ENCODE measurements at places on chromosomes 2 and 18.

- DNase-seq = no peak
Measured at GRCh38 chr2:16726147-16726546, 60.5 kb upstream of the CYRIA start.

- DNase-seq = no peak
Measured at GRCh38 chr2:144441711-144442141, 78.2 kb downstream of the ZEB2 start.

GRCh38 chr2:228103379-228103778 lies 78.1 kb downstream of the SPHKAP start:
- no peak for DNase-seq

DNA sequence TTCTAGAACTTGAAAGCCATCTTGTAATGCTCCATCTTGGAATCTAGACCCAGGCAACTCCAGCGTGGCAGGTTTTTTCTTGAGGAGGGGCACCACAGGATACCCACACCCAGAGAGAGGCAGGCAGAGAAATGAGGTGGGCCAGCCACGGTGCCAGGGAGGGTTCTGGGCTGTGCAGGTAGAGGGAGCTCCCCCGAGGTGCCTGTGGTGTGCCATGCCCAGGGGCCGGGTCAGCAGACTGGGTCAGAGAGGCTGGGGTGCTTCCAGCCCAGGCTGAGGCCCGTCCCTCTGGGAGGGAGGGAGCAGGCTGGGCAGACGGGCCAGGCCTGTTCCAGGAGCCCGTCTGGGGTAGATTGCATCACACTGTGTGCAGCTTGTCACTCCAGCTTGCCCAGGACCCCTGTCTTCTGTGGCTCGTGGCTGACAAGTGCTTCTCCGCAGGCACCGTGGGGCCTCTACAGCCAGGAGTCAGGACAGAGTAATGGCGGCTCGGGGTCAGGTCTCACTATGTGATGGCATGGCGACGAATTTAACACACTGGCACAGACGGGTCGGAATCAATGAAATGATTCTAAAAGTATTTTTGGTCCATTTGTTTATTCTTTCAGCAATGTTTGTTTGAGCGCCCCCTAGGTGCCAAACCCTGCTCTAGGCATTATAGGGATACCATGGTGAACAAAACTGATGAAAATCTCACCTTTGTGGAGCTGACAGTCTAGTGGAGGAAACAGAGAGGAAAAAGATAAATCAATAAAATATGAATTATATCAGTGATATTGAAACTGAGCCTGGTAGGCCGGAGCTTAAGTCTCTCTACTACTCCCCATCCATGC lies 144.0 kb downstream of the ACOXL start:
- DNase-seq = peak; percentile 32

DNA sequence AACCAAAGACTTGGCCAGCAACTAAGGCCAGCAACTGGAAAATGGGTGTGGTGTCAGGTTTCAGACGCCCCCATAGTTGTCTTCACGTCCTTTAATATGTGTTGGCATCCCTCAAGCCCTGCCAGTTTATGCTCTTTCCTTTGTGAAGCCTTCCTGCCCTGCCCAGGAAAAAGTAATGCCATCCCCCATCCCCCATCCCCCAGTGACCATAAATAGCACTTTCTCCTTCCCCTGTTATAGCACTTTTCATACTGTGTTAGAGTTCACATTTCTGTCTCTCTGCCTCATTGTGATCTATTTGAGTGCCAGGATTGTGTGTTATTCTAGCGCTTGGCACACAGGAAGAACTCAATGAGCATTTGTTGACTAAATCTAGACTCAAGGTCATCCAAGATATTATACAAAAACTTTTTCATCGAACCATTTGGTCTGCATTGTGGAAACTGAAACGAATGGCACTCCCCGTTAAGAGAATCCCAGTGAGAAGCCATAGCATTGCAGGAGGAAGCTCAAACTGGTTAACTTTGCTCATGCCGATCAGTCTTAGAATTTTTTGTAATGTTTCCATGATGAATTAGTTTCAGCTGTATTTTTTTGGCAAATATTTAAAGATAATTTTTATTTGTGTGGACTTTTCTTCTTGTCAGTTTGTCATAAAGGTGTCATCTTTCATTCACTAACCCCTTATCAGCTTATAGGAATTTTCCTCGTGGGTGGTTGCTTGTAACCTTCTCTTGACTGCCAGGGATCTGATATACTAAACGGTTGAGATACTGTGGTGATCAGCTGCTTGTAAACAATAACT lies 15.7 kb downstream of the CRIM1 start:
- DNase-seq = no peak

DNA sequence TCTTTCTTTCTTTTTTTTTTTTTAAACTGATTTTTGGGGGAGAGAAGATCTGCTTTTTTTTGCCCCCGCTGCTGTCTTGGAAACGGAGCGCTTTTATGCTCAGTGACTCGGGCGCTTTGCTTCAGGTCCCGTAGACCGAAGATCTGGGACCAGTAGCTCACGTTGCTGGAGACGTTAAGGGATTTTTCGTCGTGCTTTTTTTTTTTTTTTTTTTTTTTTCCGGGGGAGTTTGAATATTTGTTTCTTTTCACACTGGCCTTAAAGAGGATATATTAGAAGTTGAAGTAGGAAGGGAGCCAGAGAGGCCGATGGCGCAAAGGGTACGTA lies 587 bp downstream of the MEIS1 start:
- DNase-seq = no peak

- DNase-seq = no peak
Measured at GRCh38 chr2:169422120-169422519, 57.2 kb upstream of the BBS5 start.

GRCh38 chr2:105755895-105756294 lies 11.2 kb downstream of the NCK2 start:
- no peak for DNase-seq

DNA sequence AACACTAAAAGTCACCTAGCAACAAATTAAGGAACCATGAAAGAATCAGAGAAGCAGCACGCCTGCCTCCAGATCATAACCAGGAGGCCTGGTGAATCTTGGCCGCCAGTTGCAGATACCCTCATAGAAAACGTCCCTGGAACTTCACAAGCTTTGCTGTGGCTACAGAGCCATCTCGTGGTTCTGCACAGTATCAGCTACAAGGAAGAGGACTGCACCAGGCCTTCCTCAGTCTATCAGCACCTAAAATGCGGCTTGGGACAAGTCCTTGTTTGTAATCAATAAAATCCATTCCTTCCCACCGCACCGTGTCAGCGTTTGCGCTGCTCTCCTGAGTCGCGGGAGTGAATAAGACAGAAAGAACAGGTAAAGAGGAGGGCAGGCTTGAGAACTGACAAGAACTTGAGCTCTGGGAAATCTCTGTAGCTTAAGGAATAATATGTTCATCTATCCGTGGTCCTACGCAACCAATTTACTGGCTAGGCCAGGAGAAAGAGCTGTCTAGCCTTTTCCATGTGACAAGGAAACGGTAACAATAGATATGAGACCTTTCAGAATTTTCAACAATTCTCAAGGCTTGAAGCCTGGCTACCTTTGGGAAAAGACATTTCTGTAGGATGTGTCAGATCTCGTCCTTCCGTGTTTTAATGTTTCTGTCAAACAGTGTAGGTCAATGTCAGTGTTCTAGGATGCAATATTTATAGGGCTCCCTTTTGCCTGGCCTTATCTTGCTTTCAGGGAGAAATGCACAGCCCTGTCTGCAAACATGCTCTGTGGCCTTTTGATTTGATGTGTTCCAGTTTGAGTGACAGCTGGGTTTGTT lies 128.5 kb upstream of the RAB12 start:
- DNase-seq = no peak

- no peak for DNase-seq
Measured at GRCh38 chr2:68244456-68244855, 7.9 kb downstream of the PPP3R1 start.

DNA sequence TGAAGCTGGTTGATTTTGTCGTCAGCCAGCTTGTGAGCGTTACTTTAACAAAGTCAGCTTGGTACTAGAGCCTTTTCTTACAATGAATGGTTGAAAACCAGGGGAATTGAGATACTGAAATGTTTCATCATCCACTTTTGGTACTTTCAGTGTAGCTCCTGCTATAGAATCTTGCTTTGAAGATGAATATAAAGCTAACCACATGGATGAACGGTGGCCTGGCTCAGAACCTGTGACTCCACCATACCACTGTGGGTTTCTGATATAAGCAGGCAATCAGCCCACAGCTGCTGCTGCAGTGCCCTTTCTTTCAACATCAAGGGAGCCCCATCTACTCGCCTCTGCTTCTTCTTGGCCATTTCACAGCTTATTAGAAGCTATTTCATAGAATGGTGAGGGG lies 53.2 kb upstream of the GPR45 start:
- no peak for DNase-seq

GRCh38 chr2:216695401-216695821 lies at the start of gene IGFBP5:
Gene IGFBP5 (minus strand): TSS chr2:216695549. CDS start chr2:216694775, 774 bp downstream.
- DNase-seq = no peak

GRCh38 chr18:9874728-9875127 lies 11.0 kb upstream of the TXNDC2 start:
- no peak for DNase-seq

DNA sequence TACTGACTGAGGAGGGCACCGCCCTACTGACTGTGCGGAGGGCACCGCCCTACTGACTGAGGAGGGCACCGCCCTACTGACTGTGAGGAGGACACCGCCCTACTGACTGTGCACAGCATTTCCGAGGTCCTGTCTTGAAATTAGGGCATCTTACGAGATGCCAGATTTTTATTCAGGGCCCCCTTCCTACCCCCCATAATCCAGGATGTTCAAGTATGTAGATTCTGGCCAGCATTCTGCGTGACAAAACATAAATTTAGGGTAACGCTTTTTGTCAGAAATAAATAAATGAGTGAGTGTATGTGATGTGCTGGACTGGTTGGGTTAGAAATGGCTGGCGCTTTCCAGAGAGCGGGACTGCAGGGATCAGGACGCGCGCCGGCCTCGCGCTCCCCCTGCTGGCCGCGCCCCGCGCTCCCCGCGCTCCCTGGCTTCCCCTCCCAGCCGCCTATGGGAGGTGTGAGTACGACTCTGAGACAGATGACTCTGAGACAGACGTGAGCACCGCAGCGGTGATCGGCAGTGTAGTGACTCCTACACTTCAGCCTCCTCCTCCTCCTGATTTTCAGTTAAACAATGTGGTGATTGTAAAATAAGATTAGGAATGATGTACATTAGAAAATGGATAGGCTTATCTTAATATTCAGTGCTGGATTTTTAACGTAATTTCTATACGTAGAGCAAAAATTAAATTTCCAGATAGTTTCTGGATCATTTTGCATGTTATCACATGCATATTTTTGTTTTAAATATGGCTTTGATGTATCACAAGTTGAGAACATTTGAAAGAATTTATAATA lies 149.2 kb upstream of the NFATC1 start:
- peak; percentile 76 for DNase-seq

DNA sequence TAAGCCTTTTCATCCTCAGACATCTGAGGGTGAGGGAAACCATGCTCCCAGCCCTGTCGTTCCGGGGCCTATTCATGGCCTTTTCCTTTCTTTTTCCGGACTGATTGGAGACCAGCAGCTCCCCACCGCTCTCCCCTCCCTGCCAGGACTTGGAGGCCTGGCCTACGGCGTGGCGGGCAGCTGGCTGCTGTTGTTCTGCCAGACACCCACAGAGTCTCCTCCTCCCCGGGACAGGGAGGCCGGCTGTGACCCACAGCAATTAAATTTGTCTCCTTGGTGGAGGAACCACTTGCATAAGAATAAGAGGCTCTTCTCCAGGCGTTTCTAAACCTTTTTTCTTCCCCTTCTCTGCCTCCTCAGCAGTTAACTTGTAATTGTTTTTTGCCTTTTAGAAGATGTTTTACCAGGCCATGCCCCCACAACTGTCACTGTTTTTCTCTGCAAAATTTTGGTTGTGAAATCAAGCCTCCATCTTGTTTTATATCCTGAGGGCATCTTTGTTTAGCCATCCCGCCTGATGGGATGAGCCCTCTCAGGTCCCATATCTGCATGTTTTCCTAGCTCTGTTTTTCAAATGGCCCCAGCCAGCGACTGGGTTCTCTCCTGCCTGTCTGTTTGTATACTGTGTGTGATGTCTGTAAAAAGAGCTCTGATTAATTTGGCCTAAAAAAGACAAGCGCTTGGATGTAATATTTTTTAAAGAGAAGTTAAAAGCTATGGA lies 1060.0 kb upstream of the DDX18 start:
- no peak for DNase-seq

GRCh38 chr2:217045700-217046475 lies 186.0 kb upstream of the TNP1 start:
- DNase-seq = no peak

GRCh38 chr2:150679456-150680120 lies 192.1 kb upstream of the RND3 start:
- no peak for DNase-seq

GRCh38 chr2:32220445-32220844 lies 44.2 kb downstream of the NLRC4 start:
- no peak for DNase-seq

GRCh38 chr18:49177812-49178211 lies 227.0 kb upstream of the SMAD7 start:
- no peak for DNase-seq

DNA sequence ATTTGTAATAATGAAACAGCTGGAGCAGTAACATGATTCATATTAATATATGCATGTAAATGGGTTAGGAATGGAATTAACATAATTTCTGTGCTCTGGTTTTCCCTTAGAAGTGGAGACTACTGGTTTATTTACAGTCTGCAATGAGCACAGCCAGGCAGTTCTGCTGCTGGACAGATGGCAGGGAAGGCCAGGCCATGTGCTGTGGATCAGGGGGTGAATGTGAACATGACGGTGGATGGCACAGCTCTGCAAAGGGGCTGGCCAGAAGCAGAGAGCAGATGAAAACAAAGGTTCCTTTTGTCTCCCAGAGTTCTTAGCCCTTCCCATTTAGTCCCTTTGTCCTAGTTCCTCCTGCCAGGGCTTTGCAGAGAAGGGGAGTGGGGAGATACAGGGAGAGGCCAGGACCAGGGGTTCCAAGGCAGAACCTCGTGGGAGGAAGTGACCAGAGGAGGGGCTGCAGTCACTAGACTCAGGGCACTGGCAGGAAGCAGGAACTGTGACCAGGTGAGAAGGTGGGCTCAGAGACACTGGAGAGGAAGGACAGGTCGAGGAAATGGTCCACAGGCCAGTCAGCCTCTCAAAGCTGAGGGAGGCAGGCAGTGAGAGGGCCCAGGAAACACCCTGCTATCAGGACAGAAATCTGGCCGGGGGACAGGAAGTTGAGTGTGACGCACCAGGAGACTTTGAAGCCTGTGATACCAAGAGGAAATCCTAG lies 112.9 kb upstream of the ATP8B1 start:
- DNase-seq = peak; percentile 4

- no peak for DNase-seq
Measured at GRCh38 chr2:63537306-63537705, 51.0 kb downstream of the WDPCP start.

DNA sequence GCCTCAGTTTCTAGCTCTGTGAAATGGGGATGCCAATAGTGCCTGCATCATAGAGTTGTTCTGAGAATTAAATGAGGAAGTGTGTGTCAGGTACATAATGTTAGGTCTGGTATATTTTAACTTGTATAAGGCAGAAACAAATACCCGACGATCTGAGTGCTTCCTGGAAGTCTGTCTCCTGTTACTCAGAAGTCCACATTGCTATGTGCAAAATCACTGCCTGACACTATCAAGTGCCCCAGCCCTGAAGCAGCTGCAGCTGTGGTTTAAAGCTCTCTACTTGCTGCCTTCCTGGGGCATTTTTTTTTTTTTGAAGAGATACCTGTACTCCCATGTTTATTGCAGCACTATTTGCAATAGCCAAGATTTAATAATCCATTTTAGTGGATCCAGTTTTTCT lies 125.3 kb downstream of the SLC4A3 start:
- no peak for DNase-seq

GRCh38 chr2:30770816-30771576 lies 36.2 kb downstream of the CAPN13 start:
- no peak for DNase-seq
